Myocyte (in vitro differentiated cells): ENCODE measurements at places on chromosomes 4 and X. TPM values are rescaled to one million over a fixed set of nuclear protein-coding genes. Genes with fewer than 3 reads are reported as not detected.

DNA sequence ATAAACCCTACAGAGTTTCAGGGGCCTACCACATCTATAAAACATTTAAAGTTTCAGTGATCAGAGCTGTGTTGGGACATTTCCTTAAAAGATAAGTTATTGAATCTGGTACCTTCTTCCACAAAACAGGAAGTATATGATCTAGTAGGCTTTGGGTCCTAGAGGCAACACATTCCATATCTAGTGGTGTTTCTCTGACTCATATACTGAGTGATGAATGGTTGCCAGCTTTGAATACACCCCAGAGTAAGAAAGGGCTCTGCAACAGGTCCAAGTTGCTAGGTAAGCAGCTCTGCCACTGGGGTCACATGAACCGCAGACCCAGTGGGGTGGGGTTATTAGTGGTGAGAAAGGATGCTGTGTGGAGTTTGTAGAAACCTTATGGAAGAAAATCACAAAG, 32.4 kb upstream of the BLTP1 start:
- DNase-seq, result no peak

The SMIM9 gene
- not detected in 2 replicates for total RNA-seq

DNA sequence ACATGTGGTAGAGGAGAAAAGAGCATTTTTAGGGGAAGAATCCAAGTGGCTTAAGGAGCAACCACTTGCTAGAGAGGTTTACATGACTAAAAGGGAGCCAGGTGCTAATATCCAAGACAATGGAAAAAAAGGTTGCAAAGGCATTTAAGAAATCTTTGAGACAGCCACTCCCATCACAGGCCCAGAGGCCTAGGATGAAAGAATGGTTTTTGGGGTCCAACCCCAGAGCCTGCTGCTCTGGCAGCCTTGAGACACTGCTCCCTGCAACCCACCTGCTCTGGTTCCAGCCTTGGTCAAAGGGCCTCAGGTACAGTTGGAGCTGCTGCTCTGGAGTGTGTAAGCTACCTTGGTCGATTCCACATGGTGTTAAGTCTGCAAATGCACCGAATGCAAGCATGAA, 84.1 kb upstream of the FREM3 start:
- DNase-seq, result no peak

GRCh38 chr4:181676546-181676945, 566.7 kb upstream of the TENM3 start:
- DNase-seq, result no peak

DNA sequence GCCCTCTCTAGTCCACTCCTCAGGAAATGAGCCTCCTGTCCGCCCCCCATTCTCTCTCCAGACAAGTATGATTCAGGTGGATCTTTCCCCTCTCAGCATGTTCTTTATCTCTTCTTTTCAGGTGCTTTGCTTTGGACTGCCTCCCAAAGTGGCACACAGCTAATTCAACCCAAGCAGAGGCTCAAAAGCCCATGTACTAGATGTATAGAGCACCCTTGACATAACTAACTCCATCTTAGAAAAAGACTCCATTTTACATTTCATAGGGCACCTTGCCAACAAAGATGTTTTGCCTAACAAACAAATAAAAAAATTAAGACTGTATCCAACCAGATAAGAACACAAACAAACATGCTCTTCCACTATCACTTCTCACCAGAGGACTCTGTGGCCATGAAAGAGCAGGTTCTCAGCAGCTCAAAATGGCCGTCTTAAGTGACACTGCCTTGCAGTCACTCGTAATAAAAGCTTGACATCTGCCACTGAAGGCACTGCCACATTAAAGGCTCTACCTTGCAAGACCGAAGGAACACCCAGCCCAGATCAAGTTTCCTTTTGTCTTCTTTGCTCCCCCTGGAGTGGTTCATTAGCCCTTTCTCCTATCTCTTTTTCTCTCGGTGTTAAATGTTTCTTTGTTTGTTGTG, 84.9 kb upstream of the TAB3 start:
- DNase-seq, result no peak
